T-helper 9 cell (primary cell): ENCODE measurements at places on chromosomes 2 and 18.

- DNase-seq = no peak
Observed at GRCh38 chr2:71679491-71679890, 226.1 kb downstream of the DYSF start.

- no peak for DNase-seq
Observed at GRCh38 chr2:36125702-36126101, 229.9 kb upstream of the CRIM1 start.

- DNase-seq = no peak
Observed at GRCh38 chr2:140639628-140640027, 1491.2 kb downstream of the LRP1B start.

DNA sequence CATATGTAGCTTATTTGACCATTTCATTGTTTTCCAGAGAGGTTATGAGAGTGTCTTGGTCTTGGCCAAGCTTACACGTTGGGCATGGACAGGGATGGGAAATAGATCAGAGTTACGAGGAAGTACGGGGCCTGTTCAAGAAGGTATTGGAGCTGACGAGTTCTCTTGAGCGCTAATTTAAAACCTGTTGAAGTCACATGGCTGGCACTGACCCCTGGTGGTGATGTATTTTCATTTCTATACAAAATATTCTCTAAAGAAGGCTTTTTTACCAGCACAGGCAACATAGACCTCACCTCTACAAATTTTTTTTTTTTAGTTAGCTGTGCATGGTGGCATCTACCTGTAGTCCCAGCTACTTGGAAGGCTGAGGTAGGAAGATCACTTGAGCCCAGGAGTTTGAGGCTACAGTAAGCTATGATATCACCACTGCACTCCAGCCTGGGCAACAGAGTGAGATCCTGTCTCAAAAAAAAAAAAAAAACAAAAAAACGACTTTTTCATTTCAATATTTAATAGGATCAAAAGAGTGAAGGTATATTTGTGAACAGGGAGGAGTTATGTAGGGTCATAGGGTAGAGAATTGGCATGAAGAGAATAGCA lies 19.6 kb downstream of the UGP2 start:
- DNase-seq = peak; percentile 45

DNA sequence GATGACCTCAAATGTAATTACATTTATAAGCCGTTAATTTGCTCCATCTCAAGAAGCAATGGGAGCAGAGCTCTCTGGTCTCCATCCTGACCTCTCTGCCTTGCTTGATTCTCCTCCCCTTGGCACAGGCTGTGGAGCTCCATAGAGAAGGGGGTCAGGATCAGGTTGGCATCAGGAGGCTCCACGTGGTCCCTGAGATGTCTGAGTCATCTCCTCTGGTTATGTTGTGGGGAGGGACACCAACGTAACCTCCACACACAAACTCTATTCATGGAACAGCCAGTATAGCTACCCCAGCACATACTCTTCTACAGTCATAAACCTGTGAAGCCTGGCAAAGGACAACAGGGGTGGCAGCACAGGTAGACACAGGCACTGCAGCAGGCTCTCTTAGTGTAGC lies 29.0 kb downstream of the TRABD2A start:
- DNase-seq = no peak

DNA sequence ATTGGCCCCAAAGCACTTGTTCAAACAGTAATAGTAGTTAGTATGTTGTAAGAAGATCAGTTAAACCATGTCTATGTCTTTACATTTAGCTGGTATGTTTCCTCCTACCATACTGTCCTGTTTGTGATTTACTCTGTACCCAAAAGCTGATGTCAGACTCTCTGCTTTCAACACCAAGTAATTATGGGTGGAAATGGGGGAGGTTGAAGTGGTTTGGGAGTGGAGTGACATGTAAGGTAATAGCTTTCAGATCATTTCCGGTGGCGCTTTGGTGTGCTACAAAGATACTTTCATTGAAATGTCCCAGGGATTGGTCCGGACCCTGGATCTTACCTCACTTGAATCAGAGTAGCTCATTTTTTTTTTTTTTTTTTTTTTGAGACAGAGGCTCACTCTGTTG lies 39.7 kb upstream of the TGIF1 start:
- no peak for DNase-seq

DNA sequence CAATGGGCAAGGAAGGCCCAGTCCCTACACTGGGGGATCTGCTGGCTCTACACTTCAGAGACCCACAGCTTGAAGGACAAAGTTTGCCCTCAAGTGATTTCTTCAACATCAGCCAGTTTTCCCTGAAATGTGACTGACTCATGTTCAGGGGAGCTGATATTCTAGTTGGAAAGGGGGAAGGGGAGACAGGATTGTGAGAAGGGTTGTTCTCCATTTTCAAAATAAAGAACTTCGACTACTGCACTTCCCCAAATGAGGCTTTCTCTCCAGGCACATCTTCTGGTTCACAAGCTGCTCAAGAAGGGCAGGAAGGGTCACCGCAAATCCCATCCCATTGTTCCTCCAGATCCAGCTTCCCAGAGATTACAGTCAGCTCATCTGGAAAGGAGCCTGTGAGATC lies 117.6 kb downstream of the BCL2L11 start:
- DNase-seq = no peak
